Activated CD4-positive, alpha-beta T cell treated with anti-CD3 and anti-CD28 coated beads, Interleukin-2, amount 10 ng/mL, durations not matched to agents 7 days and 5 days (primary cell): ENCODE measurements at places on chromosomes 7 and 10. TPM values are rescaled to one million over a fixed set of nuclear protein-coding genes. Genes with fewer than 3 reads are reported as not detected.

DNA sequence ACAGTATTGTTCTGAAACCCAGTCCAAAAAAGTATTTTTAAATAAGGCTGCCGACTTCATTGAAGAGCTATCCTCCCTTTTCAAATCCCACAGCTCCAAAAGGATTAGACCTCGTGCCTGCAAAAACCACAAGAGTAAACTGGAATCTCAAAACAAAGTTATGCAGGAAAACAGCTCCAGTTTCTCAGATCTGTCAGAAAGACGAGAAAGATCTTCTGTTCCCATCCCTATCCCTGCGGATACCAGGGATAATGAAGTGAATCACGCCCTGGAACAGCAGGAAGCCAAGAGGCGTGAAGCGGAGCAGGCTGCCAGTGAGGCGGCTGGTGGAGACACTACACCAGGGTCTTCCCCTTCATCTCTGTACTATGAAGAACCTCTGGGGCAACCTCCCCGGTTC, 12.6 kb downstream of the MYPN start:
- H3K27me3 ChIP-seq, result peaks cover 7% of the 10 kb centered on the region
- no peak for DNase-seq
- no peaks in the 10 kb centered on the region for H3K36me3 ChIP-seq

- peaks cover 33% of the 10 kb centered on the region for H3K36me3 ChIP-seq
- H3K27ac ChIP-seq, result no peak overlapping the region
- no peak overlapping the region for H3K4me3 ChIP-seq
Observed at GRCh38 chr10:59830601-59831259, 75.6 kb downstream of the CCDC6 start.

- H3K4me3 ChIP-seq, result no peak overlapping the region
- no peak overlapping the region for H3K27ac ChIP-seq
- H3K36me3 ChIP-seq, result no peaks in the 10 kb centered on the region
- H3K27me3 ChIP-seq, result peaks cover 4% of the 10 kb centered on the region
- H3K4me1 ChIP-seq, result no peaks in the 10 kb centered on the region
Observed at GRCh38 chr7:17558135-17558534, 259.7 kb downstream of the AHR start.

Gene NKX1-2
- total RNA-seq, result not detected

DNA sequence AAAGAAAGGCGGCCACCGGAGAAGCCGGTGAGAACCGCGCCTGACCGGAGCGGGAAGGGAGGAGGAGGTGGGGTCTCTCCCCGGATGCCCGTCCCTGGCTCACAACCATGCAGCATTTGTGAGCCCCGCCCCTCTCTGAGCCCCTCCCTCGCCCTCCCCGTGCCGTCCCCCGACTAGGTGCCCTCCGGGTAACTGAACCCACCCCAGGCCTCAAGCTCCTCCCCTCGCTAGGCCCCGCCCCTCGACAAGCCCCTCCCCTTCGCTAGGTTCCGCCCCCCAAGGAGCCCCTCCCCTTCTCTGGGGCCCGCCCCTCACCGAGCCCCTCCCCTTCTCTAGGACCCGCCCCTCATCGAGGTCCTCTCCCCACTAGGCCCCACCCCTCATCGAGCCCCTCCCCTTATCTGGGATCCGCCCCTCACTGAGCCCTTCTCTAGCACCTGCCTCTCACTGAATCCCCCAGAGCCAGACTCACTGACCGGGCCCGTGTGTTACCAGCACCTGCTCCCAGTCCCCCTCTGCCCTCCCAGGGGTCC, 42.2 kb upstream of the HSPB1 start:
- H3K4me1 ChIP-seq, result peaks cover 3% of the 10 kb centered on the region
- no peak overlapping the region for H3K4me3 ChIP-seq
- H3K27me3 ChIP-seq, result peaks cover 25% of the 10 kb centered on the region
- H3K36me3 ChIP-seq, result no peaks in the 10 kb centered on the region
- peak; percentile 47 for DNase-seq

- no peaks in the 10 kb centered on the region for H3K27me3 ChIP-seq
- peaks cover 22% of the 10 kb centered on the region for H3K4me1 ChIP-seq
- H3K36me3 ChIP-seq, result peaks cover 32% of the 10 kb centered on the region
- H3K4me3 ChIP-seq, result no peak overlapping the region
- DNase-seq, result peak; percentile 52
Observed at GRCh38 chr7:26305090-26305868, 13.6 kb downstream of the SNX10 start.

DNA sequence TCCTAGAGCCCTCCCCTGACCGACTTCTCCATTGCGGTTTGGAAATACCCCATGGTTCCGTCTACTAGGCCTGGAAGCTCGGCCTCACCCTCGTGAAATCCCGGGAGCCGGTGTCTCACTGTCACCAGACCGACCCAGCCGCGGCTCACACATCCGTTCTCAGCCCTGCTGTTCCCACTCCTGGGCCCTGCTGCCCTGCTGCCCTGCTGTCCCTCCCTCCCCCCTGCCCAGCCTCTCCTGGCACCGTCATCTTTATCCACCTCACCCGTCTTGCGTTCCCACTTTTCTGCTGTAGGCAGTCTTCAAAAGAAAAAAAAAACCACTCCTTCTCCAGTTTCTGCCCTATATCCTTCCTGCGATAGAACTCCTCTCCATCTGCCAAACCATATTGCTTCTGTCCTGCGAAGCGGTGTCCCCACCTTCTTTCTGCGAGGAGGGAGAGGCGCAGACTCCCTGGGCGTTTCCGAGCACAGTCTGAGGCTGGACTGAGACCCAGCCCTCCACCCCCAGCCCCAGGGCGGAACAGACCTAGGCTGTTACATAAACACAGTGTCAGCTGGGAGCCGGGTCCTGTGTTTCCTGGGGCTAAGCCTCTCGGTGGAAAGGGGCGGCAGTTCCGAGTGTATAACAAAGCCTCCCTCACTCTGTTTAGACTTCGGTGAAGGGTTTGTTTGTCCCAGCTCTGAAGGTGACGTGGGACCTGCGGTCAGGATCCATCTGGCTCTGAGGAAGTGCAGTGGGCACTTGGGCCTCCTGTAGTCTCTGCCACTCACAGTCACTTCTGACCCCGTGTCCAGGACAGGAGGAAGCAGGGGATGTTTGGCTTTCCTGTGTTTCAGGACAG, 2.8 kb downstream of the AGAP3 start:
- H3K4me1 ChIP-seq, result peaks cover 22% of the 10 kb centered on the region
- DNase-seq, result no peak
- H3K27me3 ChIP-seq, result peaks cover 22% of the 10 kb centered on the region
- H3K4me3 ChIP-seq, result peak overlapping the region; percentile 11
- H3K36me3 ChIP-seq, result no peaks in the 10 kb centered on the region

DNA sequence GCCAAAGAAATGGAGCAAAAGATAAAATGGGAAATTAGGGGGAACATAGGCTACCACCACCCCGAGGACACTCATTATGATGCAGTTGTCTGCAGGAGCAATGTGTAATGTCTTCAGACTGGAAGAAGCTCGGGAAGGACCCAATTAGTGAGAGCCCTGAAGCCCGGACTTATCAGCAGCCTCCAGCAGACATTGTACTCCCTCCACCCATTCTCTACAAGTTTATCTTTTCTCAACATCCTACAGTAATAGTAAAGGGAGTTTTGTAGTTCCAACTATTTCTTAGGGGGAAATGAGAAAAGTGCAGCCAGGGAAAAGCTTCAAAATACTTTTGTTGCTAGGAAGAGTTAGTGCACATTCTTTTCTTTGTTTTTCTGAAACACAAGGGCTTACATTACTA, 657.3 kb upstream of the COBL start:
- H3K4me3 ChIP-seq, result no peak overlapping the region
- H3K27me3 ChIP-seq, result no peaks in the 10 kb centered on the region
- no peaks in the 10 kb centered on the region for H3K36me3 ChIP-seq
